ENCODE measurements at places on chromosomes 4 and X.

- DNase-seq = no peak
Observed at GRCh38 chr4:87659247-87659931, 9.3 kb downstream of the DMP1 start.

GRCh38 chr4:65420036-65420435 lies 250.3 kb downstream of the EPHA5 start:
- no peak for DNase-seq

- DNase-seq = no peak
Observed at GRCh38 chr4:154739111-154739510, 4.7 kb upstream of the LRAT start.

GRCh38 chr4:81304871-81305270 lies 89.8 kb upstream of the PRKG2 start:
- no peak for DNase-seq

DNA sequence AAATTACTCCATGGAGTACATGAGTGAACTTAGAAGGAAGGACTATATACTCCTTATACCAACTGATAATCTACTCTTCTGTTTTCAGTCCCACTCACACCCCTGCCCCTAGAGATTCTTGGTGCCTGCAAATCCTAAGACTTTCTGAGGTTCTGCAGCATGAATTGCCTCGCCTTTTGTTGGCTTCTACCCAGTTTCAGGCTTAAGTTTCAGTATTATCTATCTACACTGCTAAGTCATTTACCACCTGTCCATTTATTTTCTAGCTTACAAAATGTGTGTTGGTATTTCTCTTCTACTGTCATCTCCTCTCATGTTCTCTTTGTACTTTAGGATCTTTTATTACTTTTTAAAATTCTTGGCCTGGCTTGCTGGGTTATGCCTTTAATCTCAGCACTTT lies 94.4 kb upstream of the AMOT start:
- DNase-seq = no peak

DNA sequence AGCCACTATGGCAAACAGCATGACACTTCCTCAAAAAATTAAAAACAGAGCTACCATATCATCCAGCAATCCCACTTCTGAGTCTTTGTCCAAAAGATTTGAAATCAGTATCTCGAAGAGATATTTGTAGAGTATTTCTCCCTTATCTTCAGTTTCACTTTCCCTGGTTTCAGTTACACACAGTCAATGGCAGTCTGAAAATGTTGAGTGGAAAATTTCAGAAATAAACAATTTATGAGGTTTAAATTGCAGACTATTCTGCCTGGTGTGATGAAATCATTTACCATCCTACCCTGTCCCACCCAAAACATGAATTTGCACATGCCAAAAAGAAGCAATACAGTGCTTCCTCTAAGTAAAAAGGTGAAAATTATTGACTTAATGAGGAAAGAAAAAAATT lies 43.9 kb downstream of the NPY2R start:
- no peak for DNase-seq

All from amniotic stem cell (primary cell).